ENCODE measurements at places on chromosomes 3 and 15.

GRCh38 chr3:124845406-124845805 lies 41.8 kb downstream of the ITGB5 start:
- no peak for DNase-seq

DNA sequence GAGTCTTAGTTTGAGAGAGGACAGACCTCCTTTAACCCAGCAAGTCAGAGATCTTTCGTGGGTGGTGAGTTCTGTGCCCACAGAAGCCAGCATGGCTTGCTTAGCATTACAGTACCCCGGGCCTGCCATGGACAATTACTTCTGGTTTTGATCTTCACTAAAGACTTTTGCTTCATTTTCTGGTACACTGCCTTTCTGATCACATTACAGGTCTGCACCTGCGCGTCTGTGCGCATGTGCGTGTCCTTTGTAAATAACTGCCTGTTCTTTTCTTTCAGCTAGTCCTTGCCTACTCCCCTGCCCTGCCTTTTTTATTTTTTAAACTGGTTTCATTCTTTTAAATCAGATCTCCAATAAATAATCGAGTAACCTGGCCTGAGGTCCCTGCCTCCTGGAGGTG lies 57.1 kb upstream of the CMTM8 start:
- no peak for DNase-seq

- no peak for DNase-seq
Measured at GRCh38 chr3:47985381-47985780, 30.8 kb downstream of the MAP4 start.

DNA sequence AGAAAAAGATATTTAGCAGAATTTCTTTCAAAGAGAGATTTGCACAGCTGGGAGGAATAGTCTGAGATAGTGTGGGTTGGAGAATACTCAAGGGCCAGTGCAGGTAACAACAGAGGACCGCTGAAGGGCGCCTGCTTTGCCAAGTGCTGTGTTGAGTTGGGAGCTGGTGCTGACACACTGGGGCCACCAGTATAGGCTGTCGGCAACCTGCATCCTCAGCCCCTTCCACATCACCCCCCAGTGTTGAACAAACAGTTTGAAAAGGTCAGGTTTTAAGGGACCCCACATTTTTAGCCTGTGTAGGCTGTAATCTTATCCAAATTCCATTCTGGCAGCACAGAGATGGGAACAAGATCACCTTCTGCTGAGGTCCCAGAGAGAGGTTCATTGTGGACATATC lies 96.6 kb downstream of the ABHD5 start:
- DNase-seq: no peak

DNA sequence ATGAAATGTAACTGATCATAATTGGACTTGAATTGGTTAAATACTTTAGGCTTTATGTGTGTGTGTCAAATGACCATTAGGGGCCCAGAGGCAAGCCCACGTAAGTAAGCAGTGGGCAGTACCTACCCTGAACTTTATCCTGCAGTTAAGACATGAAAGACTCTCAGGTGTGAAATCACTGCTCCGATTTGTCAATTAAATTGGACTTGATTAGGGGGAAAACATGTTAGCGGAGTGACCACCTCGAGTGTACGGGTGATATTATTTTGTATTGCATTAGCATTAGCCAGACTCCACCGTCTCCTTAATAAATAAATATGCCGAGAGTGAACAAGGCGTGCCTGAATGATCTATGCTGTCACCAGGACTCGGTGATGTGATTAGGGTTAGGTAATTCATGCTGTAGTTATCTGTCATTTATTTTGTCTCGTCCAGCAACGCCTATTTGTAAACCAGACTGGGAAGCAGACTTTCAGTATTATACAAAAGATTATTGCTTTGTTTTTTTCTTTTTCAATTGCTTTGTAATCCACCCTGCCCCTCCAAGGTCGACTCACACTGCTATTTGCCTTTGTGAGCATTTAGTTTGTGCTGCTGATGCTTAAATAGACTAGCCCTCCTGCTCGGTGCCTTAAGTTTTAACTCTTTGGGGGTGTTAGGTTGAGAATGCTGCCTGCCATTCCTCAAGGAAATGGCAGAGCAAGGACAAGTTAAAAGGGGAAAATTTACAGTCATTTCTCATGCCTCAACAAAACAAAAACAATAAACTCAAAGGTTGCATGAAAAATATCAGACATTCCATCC lies 1.8 kb downstream of the RBMS3 start:
- DNase-seq: no peak

- DNase-seq: no peak
Measured at GRCh38 chr3:112467539-112467938, 31.7 kb downstream of the BTLA start.

- DNase-seq: no peak
Measured at GRCh38 chr15:69403594-69403993, 10.6 kb upstream of the KIF23 start.

Measured in thoracic aorta (tissue), 2 donors.